Islet precursor cell (in vitro differentiated cells): ENCODE measurements at places on chromosomes 2 and 18.
A peak's percentile ranks its signal among the peaks of the same experiment; 100 is the strongest.

DNA sequence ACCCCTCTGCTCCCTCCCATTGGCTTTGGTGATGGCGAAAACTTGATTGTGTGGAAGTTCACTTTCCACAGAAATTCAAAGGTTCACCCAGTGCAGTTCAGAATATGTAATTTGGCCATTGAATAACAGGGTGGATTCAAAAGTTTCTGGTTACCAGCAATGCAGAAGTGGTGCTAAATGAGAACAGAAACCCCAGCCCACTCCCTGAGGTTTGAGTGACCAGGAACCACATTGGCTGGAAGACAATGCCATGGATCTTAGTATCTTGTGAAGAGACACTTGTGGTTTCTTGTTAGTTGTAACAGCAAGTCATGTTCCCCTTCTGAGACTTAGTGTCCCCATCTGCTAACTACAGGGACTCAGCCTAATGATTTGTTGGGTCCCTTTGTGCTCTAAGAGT is 49.8 kb downstream of the QPCT start:
- no peak for DNase-seq

DNA sequence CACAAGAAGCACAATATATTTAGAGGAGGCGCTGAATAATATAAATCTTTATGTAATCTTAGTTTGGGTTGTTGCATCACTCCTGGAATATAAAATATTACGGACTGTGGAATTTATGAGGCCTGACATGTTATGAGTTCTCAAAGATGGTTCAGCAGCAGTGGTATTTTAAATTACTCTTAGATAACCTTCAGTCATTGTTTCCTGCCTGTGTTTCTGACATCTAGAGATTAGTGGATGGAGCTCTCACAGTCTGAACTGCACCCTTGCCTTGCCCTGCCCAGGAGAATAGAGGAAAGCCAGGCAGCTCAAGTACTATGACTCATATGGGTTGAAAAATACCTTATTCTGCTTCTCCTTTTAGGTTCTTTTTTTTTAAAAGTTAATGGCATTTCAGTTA is 70.0 kb downstream of the ACSL3 start:
- no peak for DNase-seq

DNA sequence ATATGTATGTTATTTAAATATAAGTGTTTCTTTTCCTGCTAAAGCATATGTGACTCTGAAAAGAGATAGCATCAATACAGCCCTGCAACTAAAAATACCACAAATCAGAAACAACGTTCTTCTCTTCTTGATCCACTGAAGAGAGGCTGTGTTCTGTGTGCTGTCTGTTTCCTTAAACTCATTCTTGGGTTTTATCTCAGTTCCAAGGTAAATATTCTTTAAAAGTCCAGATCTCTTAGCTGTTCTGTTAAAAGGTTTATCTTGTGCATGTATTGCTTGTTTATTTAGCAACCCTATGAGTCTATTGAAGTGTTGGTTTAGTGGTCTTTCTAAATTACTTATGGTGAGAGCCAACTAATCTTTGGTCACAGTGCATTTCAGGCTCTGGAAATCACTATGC is 173.3 kb upstream of the NT5C1B start:
- DNase-seq, result no peak

- no peak for DNase-seq
Observed at GRCh38 chr2:60707750-60708371, 48.2 kb upstream of the PAPOLG start.

DNA sequence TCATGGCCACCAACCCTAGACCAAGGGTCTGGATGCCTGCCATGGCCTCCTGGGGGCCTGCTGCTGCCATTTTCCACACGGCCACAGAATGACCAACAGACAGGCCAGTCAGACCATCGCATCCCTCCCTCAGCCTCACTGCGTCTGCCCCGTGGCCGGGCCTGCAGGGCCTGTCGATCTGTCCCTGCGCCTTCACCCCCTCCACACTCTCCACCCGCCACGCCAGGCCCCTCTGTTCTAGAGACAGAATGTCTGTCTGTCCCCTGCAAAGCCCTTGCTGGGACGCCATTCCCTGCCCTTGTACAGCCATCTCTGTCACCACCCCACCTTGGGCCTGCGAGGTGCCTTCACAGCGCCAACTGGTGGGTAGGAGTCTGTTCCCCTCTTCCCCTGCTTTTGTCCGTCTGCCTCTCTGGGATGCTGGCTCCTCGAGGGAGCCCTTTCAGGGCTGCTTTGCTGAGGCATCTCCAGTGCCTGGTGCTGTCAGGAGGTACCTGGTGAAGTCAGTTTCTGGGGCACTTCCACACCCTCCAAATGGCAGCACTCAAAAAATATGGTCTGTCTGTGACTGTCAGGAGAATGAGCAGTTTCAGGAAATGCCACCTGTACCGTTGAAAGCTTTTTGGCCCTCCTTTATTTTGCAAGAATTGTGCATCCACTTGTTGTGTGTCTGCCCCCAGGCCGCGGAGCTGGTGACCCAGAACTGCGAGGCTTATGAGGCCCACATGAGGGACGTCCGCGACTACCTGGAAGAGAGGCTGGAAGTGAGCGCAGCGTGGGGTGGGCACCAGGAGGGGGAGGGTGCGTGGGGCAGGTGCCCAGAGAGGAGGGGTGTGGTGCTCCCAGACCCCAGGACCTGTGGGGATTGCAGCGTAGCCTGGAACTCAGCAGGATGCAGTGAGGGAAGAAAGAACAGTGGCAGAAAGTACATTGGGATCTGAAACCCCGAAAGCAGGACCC is 6.7 kb upstream of the ESPNL start:
- DNase-seq, result peak; percentile 51

DNA sequence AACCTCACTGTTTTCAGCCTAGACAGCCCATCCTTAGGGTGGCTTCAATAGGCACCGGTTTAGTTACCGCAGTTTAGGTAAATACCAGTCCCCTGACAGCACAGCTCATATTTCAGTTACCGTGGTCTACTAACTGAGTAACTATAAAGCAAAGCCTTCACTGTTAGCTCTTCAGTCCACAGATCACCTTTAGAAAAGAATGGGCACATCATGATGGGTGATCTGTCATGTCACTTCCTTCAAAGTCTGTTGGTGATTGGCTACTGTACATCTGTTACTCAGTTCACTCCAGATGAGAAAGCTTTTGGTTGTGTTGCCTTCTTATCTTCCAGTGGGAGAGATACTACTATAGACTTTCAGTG is 21.0 kb downstream of the SLC20A1 start:
- DNase-seq, result no peak

GRCh38 chr2:68755071-68755470 is 20.5 kb downstream of the ARHGAP25 start:
- DNase-seq, result no peak

GRCh38 chr18:51251625-51252024 is 54.1 kb upstream of the MEX3C start:
- DNase-seq, result no peak

GRCh38 chr2:124978597-124978996 is 953.5 kb downstream of the CNTNAP5 start:
- DNase-seq, result no peak

GRCh38 chr2:222960126-222960525 is 91.9 kb upstream of the KCNE4 start:
- DNase-seq, result no peak

DNA sequence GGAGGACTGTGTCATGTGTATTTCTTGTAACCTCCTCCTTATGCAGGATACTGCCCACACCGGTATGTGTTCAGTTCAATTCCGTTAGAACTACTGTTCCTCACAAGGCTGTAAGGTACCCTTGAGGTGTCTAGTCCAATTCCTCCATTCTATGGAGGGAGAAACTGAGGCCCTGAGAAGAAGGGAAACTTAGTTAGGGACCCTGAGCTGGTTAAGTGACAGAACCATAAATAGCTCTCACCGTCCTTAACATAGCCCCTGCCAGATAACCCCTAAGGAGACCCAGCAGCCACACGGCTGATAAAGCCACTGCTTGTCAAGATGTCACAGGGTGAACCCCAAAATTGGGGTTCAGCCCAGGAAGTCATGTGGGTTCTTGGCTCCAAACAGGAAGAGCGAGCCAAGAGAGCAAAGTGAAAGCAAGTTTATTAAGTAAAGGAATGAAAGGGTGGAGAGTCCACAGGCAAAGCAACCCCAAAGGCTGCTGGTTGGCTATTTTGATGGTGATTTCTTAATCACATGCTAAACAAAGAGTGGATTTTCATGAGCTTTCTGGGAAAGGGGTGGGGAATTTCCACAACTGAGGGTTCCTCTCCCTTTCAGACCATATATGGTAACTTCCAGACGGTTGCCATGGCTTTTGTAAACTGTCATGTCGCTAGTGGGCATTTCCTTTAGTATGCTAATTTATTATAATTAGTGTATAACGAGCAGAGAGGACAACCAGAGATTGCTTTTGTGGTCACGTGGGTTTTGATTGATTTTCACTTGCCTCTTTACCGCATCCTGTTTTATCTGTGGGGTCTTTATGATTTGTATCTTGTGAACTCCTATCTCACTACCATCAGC is 83.4 kb upstream of the RTN4 start:
- DNase-seq, result no peak

GRCh38 chr2:65402780-65403528 is 29.4 kb downstream of the SPRED2 start:
- no peak for DNase-seq

GRCh38 chr2:233572468-233572867 is 5.9 kb upstream of the USP40 start:
- DNase-seq, result no peak

DNA sequence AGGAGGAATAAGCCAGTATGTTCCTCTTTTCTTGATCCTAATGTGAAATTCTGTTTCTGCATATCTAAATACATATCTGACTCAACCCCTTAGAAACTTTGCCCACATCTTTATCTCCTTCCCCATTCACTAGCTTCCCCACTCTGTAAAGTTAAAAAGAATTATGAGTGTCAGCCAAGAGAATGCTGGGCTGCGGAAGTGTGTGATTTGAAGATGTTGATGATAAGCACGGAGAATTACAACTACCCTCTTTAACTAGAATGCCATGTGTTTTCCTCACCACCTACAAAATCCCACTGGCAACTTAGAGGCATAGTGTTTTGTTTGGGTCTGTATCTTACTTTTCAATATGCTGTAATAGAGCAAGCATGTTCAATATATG is 490.4 kb upstream of the FANCL start:
- DNase-seq, result no peak

DNA sequence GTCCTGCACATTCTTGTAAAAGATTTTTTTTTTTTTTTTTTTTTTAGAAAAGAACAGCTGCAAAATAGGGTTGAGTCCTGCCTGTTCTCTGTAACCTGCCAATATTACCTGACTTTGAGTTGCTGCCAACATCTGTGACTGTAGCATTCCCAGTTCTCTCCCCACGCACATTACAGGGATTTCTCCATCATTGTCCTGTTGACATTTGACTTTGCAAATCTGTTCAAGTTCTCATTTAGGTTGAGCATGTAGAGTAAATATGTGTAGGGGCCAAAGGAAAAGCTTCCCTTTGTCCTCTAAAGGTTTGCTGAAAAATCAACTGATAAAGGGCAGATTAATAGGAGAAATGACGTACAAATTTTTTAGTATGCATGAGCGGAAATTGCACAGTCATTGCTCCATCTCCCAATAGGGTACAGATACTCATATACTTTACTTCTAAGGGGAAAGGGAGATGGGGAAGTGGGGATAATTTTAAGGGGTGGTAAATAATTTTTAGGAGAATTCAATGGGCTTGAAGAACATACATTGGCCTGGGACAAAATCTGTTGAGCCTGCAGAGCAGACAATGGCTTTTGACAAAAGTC is 385.5 kb downstream of the PIK3C3 start:
- DNase-seq, result no peak

- DNase-seq, result no peak
Observed at GRCh38 chr2:177331466-177331997, 61.0 kb upstream of the AGPS start.

GRCh38 chr18:77203851-77204250 is 45.8 kb upstream of the GALR1 start:
- no peak for DNase-seq

DNA sequence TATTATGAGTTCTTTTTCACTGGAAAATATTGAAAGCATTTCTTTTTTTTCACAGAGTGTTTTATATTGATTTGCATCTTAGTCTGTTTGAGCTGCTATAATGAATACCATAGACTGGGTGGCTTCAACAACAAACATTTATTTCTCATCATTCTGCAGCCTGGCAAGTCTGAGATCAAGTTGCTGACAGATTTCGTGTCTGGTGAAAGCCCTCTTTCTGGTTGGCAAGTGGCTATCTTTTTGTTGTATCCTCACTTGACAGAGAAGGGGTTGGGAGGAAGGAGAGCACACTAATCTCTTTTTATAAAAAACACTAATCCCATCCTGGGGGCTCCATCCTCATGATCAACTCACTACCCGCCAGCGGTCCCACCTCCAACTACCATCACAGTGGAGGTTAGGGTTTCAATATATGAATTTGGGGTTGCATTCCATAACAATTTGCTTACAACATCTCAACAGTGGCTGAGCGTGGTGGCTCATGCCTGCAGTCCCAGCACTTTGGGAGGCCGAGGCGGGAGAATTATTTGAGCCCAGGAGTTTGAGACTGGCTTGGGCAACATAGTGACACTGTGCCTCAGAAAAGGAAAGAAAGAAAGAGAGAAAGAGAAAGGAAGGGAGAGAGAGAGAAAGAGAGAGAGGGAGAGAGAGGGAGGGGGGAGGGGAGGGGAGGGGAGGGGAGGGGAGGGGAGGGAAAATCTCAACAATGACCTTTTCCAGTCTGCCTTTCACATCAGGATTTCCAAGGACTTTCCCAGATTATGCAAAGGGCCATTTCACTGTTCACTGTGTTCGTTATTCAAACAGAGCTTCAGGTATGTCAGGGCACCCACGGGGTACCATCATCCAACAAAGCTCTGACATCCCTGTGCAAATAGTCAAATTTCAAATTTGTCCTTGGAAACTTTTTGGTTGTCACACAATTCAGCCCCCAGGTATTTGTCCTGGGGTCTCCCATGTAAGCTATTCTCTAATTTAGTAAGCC is 111.1 kb downstream of the AP1S3 start:
- no peak for DNase-seq

DNA sequence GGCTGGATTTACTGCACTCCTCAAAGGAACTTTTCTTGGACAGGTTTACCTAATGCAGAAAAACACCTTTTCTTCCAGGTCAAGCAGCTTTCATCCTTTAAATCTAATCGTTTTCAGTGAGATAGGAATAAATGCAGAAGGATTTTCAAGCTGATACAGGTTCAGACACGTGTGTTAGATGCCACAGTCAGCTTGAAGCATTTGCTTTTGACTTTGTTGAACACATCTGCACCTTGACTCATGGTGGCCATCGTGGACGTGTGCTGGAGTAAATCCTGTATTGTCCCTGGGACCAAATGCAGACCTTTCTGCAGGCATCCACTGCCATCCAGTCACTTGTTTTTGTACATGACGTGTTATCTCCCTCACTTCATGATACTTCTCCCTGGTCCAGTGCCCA is 61.9 kb downstream of the KLHL29 start:
- no peak for DNase-seq

GRCh38 chr2:133405252-133405651 is 163.0 kb downstream of the NCKAP5 start:
- no peak for DNase-seq

- DNase-seq, result no peak
Observed at GRCh38 chr2:29013057-29013780, 32.1 kb downstream of the TOGARAM2 start.

GRCh38 chr2:136129601-136130000 is 11.7 kb upstream of the CXCR4 start:
- DNase-seq, result no peak
